ENCODE measurements at places on chromosomes 3 and 15. TPM values are rescaled to one million over a fixed set of nuclear protein-coding genes. Genes with fewer than 3 reads are reported as not detected.

DNA sequence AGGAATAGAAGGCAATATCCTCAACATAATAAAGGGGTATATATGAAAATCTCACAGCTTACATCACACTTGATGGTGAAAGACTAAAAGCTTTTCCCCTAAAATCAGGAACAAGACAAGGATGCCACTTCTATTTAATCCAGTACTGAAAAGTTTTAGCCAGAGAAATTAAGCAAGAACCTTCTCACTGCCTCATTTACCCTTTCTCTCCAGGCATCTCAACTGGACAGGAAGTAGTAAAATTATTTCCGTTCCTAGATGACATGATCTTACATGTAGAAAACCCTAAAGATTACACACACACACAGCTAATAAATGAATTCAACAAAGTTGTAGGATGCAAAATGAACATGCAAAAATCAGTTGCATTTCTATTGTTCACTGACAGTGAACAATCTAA is 11.2 kb downstream of the SCAP start:
- peaks cover 8% of the 10 kb centered on the region for H3K4me1 ChIP-seq
- H3K27me3 ChIP-seq: no peaks in the 10 kb centered on the region
- H3K4me3 ChIP-seq: no peak overlapping the region
- DNase-seq: no peak

- DNase-seq: no peak
- H3K27me3 ChIP-seq: no peaks in the 10 kb centered on the region
- no peaks in the 10 kb centered on the region for H3K36me3 ChIP-seq
Measured at GRCh38 chr3:56428667-56429066, 39.6 kb downstream of the ERC2 start.

GRCh38 chr3:130971208-130971607 is 55.4 kb downstream of the ASTE1 start:
- H3K4me3 ChIP-seq: no peak overlapping the region
- DNase-seq: no peak
- H3K27me3 ChIP-seq: no peaks in the 10 kb centered on the region

- no peak for DNase-seq
- no peaks in the 10 kb centered on the region for H3K36me3 ChIP-seq
- no peaks in the 10 kb centered on the region for H3K27me3 ChIP-seq
- H3K4me1 ChIP-seq: peaks cover 5% of the 10 kb centered on the region
- H3K27ac ChIP-seq: no peak overlapping the region
Measured at GRCh38 chr3:31546725-31547124, 14.0 kb downstream of the STT3B start.

DNA sequence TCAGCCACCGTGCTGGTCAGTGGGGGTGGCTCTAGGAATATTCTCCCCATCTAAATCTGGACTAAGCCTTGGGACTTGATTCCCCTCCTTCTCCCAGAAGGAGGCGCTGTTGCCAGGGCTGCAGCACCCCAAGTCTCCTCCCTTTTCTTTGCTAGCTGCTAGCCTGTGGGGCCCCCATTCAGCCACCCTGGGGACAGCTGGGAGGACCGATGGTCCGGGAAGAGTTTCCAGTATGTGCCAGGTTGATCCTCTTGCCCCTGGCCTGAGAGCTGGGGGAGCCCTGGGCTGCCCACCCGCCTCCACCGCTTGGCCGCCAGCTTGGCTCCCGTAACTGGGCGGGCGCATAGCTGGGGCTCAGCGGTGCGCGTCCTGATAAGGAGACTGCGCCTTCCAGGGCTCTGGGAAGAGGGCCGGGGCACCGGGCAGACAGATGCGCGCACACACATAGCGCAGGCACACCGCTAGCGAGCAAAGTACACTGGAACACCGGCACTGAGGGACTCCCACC is 4.2 kb downstream of the SMAD6 start:
- no peaks in the 10 kb centered on the region for H3K36me3 ChIP-seq
- peak overlapping the region; percentile 88 for H3K27ac ChIP-seq

- H3K4me3 ChIP-seq: no peak overlapping the region
- no peak for DNase-seq
- no peaks in the 10 kb centered on the region for H3K4me1 ChIP-seq
Measured at GRCh38 chr3:78785004-78785403, 982.8 kb downstream of the ROBO1 start.

DNA sequence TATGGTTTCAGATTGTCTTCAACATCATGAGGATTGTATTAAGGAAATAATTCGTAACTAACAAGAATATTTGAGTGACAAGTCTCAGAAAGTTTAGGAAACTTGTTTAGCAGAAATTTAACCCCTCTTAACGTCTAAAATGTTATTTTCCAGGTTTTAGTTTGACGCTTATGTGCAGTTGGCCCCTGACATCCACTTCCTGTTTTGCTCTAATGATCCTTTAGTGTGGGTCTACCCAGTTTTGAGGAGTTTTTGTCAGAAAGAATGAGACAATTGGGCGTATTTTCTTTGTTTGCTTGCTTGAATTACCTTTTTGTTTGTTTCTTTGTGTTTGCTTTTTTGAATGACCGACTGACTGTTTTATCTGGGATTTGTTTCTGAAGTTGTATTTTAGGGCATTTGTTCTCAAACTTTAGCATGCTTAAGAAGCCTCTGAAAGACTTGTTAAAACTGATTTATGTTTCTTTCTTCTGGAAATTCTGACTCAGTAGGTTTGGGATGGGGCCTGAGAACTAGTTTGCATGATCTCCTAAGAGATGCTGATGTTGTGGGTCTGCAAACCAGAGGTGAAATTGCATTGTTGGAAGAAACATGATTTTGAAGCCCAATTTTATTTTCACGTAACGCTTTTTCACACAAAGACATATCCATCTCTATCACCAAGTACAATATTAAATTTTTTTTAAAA is 20.6 kb downstream of the RBMS3 start:
- H3K27me3 ChIP-seq: no peaks in the 10 kb centered on the region
- H3K4me3 ChIP-seq: no peak overlapping the region
- peak overlapping the region; percentile 11 for H3K27ac ChIP-seq
- no peak for DNase-seq
- H3K4me1 ChIP-seq: peaks cover 3% of the 10 kb centered on the region

- peaks cover 9% of the 10 kb centered on the region for H3K4me1 ChIP-seq
- H3K36me3 ChIP-seq: no peaks in the 10 kb centered on the region
- DNase-seq: no peak
- H3K27me3 ChIP-seq: no peaks in the 10 kb centered on the region
Measured at GRCh38 chr15:40510201-40510600, 39.4 kb downstream of the CHST14 start.

DNA sequence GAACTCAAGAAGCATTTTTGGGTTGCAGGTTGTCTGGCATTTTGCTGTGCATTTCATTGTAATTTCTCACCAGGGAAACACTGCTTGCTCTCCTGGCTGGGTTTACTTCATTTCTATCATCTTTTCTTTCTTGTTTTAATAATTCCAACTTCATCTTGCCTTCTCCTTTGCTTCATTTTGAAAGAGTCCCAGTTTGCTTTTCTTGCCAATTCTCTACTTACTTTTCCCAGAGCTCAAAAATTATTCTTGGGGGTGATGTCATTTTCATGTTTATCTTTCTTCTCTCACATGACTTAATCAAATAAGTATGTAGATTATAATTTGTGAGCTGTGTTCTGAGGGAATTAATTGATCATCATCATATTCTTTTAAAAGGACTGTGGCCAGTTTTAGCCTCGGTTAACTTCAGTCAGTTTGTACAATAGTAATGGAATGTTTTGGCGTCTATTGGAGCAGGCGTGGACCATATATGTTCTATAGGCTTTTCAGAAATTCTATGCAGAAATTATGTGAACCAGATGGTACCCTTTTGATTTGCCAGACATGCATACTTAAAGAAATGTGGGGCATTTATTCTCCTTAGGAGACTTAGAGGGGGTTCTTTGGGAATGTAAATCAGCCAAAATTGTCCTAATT is 30.1 kb downstream of the SH3GL3 start:
- H3K4me3 ChIP-seq: no peak overlapping the region
- DNase-seq: no peak
- no peaks in the 10 kb centered on the region for H3K36me3 ChIP-seq
- H3K4me1 ChIP-seq: no peaks in the 10 kb centered on the region
- no peaks in the 10 kb centered on the region for H3K27me3 ChIP-seq

DNA sequence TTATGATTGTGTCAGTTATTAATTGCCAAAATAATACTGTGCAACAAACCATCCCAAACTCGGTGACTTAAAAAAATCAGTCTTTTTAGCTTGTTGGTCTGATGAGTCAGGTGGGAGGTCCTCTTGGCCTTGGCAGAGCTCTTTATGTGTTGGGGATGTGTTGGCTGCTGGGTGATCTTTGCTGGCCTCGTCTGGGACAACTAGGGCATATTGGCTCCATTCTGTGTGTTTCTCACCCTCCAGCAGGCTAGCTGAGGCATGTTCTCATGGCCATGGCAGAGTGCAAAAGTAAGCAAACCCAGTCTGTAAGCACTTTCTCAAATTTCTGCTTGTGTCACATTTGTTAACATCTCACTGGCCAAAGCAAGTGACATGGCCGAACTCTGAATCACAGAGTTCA is 251.6 kb downstream of the RPLP1 start:
- no peaks in the 10 kb centered on the region for H3K36me3 ChIP-seq
- no peak overlapping the region for H3K4me3 ChIP-seq
- peaks cover 8% of the 10 kb centered on the region for H3K4me1 ChIP-seq
- H3K27ac ChIP-seq: no peak overlapping the region
- H3K27me3 ChIP-seq: no peaks in the 10 kb centered on the region
- DNase-seq: no peak

DNA sequence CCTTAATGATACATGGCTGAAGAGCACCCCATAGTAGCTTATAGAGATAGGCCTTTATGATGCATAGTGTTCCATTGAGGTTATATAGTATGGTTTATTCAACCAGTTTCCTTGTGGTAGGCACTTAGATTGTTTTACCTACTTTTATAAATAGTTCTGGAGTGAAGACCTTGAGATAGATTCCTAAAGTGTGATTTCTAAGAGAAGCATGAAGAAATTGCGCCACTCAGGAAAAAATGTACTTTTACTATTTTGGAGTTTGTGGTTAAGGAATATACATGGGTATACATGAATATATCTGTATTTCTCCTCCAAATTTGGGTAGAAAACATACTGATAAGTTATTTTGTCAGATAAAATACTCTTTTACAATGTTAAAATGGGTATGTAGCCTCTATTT is 70.5 kb downstream of the CHD2 start:
- DNase-seq: no peak
- no peaks in the 10 kb centered on the region for H3K4me1 ChIP-seq
- H3K27ac ChIP-seq: no peak overlapping the region
- H3K27me3 ChIP-seq: no peaks in the 10 kb centered on the region
- H3K36me3 ChIP-seq: no peaks in the 10 kb centered on the region

DNA sequence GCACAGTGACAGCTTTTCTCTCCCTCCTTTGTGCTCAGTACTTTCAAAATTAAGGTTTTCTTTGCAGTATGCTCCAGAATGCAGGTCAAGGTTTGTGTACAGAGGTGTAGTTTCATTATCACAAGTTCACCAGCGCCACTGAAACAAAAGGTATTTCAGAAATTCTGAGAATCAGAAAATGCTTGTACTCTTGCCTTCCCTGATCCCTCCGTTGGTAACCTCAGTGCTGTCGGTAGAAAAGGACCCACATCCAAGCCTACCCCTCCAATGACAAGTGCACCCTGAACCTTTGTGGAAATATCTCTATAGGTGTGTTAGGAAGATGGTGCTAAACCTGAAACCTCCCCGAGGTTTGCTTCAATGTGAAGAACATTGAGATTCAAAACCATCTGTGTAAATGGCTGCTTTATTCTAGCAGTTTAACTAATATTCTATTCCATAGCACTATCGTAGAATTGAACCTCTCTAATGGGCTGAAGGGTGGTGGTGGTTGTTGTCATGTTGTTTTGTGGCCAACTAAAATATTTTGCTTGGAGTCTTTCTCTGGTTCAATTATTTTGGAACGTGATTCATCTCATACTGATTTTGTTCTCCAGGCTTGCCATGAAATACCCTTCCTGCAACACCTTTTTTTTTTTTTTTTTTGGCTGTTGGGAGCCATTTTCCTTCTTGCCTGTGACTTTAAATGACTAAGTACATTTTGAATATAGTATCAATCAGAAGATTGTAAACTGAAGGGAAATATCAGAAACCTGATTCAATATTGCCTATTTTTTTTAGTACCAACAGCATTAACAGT is 20.7 kb downstream of the ZBTB38 start:
- no peaks in the 10 kb centered on the region for H3K36me3 ChIP-seq
- H3K4me3 ChIP-seq: no peak overlapping the region
- H3K27ac ChIP-seq: peak overlapping the region; percentile 28
- peaks cover 26% of the 10 kb centered on the region for H3K4me1 ChIP-seq
- no peaks in the 10 kb centered on the region for H3K27me3 ChIP-seq

GRCh38 chr3:188955919-188956318 is 215.9 kb upstream of the TPRG1 start:
- H3K27me3 ChIP-seq: no peaks in the 10 kb centered on the region
- peak overlapping the region; percentile 17 for H3K27ac ChIP-seq
- H3K4me3 ChIP-seq: no peak overlapping the region

DNA sequence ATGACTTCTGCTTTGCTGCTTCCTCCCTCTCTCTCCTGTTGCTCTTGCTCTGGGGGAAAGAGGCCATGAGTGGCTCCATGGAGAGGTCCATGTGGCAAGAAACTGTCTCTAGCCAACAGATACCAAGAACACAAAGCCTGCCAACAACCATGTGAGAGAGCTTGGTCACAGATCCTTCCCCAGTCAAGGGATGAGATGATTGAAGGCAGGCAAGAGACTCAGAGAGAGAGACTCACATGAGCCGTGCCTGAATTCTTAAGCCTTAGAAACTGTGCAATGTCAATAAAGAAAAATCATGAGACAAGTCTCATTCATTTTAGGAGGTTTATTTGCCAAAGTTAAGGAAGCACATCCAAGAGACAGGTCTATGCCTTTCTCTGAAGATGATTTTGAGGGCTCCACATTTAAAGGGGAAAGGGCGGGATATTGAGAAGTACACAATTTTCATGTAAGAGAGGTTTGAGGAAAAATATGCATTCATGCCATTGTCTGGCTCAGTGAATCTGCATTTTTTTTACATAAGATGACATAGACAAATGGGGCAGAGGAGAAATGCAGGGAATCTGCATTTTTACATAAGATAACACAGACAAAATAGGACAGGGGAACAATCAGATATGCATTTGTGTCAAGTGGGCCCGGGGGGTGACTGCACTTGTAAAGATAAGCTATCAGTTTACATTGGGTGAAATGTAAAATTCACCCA is 59.5 kb upstream of the SUCLG2 start:
- H3K4me1 ChIP-seq: peaks cover 5% of the 10 kb centered on the region
- no peak overlapping the region for H3K4me3 ChIP-seq
- no peak for DNase-seq
- H3K27ac ChIP-seq: no peak overlapping the region
- H3K36me3 ChIP-seq: no peaks in the 10 kb centered on the region

ZNF660 gene
- polyA plus RNA-seq: 4.0 TPM

UMPS gene
- 37.3 TPM for polyA plus RNA-seq

LTK gene
- 1.2 TPM for polyA plus RNA-seq

IL20RB gene
- 0.59 TPM for polyA plus RNA-seq

ALG1L2 gene
- polyA plus RNA-seq: 1.7 TPM

TMEM207 gene
- polyA plus RNA-seq: 1.5 TPM
